ENCODE measurements at places on chromosomes 6 and 20. TPM values are rescaled to one million over a fixed set of nuclear protein-coding genes. Genes with fewer than 3 reads are reported as not detected.

The COL20A1 gene
- total RNA-seq = 1.8 TPM

The HFE gene
- total RNA-seq = 11.7 TPM

The WFDC5 gene
- not detected for total RNA-seq

The TFAP2A gene
- 16.4 TPM for total RNA-seq

The PRDM13 gene
- 1.3 TPM for total RNA-seq

The FAM162B gene
- 0.15 TPM for total RNA-seq

The DNAH8 gene
- not detected for total RNA-seq
